ENCODE measurements at places on chromosomes 1 and 21. TPM values are rescaled to one million over a fixed set of nuclear protein-coding genes. Genes with fewer than 3 reads are reported as not detected.
A peak's percentile ranks its signal among the peaks of the same experiment; 100 is the strongest.

LHX4 gene
- 0.16 TPM for total RNA-seq

OR13G1 gene
- total RNA-seq = not detected

DNAJC11 gene
- total RNA-seq = 29.5 TPM

SIPA1L2 gene
- total RNA-seq = 16.4 TPM

DNA sequence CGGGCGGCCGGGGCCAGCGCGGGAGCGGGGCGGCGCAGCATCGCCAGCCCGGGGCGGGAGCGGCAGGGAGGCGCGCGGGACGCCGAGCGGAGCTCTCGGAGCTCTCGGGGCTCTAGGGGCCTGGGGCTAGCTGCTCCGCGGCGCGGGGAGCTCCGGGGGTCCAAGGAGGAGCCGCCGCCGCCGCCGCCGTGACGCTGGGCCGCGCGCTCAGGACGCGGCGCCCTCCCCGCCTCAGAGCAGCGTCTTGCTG is 147 bp downstream of the CLSTN1 start:
- DNase-seq = no peak

- DNase-seq = peak; percentile 84
Observed at GRCh38 chr1:98157524-98158313, 236.9 kb upstream of the DPYD start.

DNA sequence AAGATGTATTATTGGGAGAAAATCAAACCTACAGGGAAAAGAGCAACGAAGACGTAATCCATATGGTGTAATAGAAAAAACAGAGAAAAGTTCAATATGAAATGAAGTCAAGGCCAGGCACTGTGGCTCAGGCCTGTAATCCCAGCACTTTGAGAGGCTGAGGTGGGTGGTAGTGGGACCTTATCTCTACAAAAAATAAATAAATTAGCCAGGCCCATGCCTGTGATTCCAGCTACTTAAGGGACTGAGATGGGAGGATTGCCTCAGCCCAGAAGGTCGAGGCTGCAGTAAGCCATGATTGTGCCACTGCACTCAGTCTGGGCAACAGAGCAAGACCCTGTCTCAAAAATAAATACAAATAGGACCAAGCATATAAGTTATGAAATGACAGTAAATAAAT is 11.4 kb downstream of the DESI2 start:
- no peak for DNase-seq

GRCh38 chr1:1437904-1438376 is 2.5 kb downstream of the VWA1 start:
- no peak for DNase-seq

GRCh38 chr1:164774819-164775654 is 216.1 kb downstream of the PBX1 start:
- no peak for DNase-seq

GRCh38 chr1:55275941-55276341 is 60.8 kb upstream of the USP24 start:
- DNase-seq = peak; percentile 54

GRCh38 chr1:85661767-85662166 is 46.5 kb downstream of the ZNHIT6 start:
- no peak for DNase-seq

DNA sequence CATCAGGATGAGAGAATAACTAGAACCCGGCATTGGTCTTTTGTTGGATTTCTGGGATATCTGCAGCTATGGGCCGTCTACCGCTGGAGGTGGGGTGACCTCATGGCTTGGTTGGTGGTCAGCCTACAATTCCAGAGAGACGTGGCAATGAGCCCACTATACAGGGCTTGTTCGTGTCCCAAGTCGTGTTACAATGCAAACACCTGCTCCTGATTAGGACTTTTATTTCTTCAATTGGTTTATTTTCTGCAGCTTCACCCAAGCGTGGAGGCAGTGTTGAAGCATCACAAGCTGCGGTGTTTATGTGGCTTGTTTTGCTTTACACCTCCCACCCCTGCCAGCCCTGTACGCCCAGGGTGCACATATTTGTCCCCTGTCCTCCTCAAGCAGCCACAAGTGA is 211.7 kb upstream of the TMEM51 start:
- no peak for DNase-seq

GRCh38 chr21:43307677-43308070 is 119.3 kb downstream of the SIK1 start:
- DNase-seq = no peak

- DNase-seq = no peak
Observed at GRCh38 chr1:234579967-234580366, 30.0 kb downstream of the IRF2BP2 start.

DNA sequence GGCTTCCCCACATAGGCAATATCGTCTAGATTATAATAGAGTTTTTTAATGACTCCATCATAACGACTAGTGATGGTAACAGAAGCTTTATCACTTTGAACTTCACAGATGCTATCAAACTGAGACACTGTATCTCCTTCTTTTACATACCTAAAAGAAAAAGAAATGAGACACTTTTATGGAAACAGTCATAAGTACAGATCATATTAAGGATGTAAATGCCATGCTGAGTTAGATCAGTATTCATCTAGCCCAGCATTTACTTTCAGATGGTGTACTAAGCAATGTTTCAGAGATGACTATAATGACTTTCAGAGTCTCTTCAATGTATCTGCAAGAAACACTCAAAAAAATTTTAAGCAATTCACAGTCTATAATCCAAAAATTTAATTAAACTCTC is 18.9 kb downstream of the DBT start:
- DNase-seq = no peak

DNA sequence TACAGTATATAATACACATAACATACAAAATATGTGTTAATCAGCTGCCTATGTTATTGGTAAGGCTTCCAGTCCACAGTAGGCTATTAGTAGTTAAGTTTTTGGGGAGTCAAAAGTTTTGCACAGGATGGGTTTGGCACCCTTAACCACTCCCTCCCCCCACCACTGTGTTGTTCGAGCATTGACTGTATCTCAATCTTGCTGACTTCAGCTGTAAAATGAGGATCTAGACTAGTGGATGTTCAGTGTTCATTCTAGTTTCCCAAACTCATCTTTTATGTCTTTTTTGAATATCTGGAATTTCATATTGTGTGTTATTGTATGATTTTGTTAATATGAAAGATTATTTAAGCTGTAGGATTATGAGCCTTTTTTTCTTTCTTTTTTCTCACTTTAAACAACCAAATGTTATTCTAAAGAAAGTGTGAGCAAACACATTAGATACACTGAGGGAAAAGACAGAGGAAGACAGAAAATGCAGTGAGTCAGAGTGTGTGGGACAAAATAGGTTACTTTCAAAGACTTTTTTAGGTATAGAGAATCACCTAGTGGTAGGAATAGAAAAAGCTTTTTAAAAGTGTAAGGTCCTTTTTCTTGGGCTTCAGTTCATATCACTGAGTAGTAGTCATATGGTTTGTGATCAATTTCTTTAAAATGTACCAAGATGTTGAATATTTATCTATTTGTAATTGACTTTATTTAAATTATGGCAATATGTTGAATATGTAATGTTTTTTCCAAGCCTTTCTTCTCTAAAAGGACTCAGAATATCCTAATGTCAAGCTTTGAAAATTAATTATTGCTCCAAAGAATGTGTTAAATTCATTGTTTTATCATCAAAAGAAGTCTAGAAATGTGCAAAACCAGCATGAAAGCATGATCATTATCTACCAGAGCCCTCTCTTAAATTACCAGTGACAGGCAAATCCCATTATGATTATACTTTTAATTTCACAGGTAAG is 17.9 kb upstream of the CENPF start:
- DNase-seq = peak; percentile 77

All from fibroblast of the aortic adventitia (primary cell).